GM10248 (cell line): ENCODE measurements at places on chromosomes 13 and 19.

DNA sequence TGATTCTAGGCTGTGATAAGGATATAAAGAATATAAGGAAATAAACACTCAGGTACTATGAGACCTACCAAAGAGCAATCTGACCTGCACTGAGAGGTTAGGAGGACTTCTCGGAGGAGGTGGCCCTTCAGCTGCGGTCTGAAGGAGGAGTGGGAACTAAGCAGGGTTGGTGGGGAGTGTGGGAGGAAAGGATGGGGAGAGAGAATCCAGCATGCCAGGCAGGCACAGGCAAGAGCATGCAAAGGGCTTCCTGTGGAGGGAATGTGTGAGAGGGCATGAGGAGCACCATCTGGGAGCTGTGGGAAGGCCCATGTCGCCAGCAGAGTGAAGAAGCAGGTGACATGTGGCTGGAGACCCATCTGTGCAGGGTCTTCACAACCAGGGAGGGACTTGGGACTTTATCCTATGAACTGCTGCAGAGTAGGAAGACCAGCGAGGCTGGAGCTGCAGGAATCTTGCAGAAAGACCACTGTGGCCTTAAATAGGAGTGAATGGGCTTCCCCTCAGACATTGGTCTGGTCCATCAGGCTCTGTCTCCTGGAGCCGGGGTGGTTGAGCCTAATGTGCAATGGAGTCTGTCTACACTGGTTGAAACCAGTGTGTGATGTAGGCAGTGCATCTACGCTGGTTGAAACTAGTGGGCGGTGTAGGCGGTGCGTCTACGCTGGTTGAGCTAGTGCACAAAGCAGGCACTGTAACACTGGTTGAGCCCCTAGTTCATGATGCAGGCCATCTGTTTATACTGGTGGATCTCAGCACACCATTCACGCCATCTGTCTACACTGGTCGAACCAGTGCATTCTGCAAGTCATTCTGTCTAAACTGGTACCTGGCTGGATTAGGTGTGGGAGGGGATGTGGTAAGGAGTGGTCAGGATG is 6.4 kb downstream of the CHST8 start:
- DNase-seq = no peak

- DNase-seq = no peak
Measured at GRCh38 chr13:34166406-34166805, 348.5 kb downstream of the RFC3 start.

DNA sequence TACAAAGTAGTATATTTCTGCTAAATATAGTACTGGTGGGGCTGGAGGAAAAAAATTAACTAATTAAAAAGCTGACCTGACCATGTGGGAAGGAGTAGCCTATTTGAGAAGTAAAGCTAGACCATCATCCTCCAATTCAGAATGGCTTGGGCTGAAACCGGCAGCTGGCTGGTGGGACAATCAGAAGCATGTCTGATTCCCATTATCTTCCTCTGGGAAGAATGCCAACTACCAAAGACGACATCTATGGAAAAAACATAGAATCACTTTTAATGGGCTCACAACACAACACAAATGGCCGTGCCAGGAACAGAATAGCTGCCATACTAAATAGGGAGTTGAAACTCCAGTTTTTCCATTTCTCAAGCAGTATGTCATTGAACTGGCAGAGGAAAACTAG is 120.4 kb upstream of the FREM2 start:
- no peak for DNase-seq

GRCh38 chr13:30966101-30966500 is 33.6 kb downstream of the TEX26 start:
- DNase-seq = no peak

DNA sequence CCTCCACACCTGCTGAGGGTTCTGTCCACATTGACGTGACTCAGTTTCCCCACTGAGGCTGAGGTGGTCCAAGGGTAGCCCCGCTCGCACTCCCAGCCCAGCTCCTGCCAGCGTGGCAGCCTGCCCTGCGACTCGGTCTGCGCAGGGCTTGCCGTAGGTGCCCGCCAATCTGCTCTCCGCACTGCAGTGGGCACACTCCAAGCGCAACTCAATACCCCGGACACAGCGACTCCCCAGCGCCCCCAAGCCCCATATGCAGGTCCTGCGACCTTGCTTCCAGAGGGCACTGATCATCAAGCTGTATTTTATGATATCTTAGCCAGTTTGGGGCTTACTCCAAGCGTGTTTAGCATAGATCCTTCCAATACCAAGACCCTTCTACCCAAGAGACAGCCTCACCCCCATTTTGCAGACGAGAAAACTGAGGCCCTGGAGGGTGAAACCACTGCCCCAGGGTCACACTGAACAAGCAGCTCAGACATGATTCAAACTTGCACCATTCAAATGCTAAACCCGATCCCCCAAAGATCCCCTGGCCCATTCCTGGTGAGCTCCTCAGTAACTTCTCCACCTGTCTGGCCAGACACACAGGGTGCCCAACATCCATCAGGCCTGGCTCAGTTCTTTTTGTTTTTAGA is 13.5 kb downstream of the PTPRS start:
- DNase-seq = no peak

GRCh38 chr13:37211487-37211886 is 106.0 kb upstream of the CSNK1A1L start:
- DNase-seq = no peak

DNA sequence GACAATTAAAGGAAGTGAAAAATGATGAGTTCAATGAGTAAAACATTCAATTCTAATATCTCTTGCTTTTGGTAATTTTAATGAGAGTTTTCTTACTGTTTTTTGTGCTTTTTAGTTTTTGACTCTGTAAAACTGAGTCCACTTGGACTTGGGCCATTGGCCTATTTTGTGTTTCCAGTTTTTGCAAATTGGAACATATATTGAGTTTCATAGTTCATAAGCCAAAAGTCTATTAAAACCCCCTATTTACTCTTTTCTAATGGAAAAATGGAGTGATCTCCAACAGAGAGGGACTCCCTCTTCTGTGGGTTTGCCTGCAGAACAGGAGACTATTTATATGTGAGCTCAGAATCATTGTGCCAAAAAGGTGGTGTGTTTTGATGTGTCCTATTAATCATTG is 219.7 kb upstream of the SPRY2 start:
- DNase-seq = no peak

DNA sequence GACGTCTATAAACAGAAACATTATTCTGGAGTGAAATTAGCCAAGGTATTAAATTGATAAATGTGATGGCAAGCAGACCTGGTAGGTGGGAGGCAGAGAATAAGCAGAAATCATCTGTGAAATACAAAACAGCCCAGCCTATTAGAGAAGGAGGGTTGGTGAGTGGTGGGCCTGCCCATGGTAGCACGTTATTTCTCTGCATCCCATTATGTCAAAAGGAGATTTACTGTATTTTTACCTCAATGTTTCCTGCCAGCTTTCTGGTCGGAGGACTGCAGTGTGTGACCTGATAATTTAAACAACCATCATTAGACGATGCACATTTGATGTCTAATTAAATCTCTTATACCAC is 200.9 kb downstream of the OXGR1 start:
- no peak for DNase-seq

GRCh38 chr13:63541336-63541735 is 2125.7 kb upstream of the PCDH20 start:
- no peak for DNase-seq
